ENCODE measurements at places on chromosomes 13 and 19. TPM values are rescaled to one million over a fixed set of nuclear protein-coding genes. Genes with fewer than 3 reads are reported as not detected.

GRCh38 chr19:397941-398706 lies 10.8 kb downstream of the C2CD4C start:
- peaks cover 2% of the 10 kb centered on the region for H3K4me1 ChIP-seq
- H3K27me3 ChIP-seq: no peaks in the 10 kb centered on the region
- no peak overlapping the region for H3K27ac ChIP-seq
- no peak for DNase-seq

- H3K4me3 ChIP-seq: no peak overlapping the region
- H3K27ac ChIP-seq: no peak overlapping the region
- H3K27me3 ChIP-seq: no peaks in the 10 kb centered on the region
- peaks cover 34% of the 10 kb centered on the region for H3K36me3 ChIP-seq
- DNase-seq: no peak
- no peaks in the 10 kb centered on the region for H3K4me1 ChIP-seq
These were observed 33.6 kb downstream of the MTMR6 start for GRCh38 chr13:25253702-25254101.

- H3K36me3 ChIP-seq: no peaks in the 10 kb centered on the region
- no peak overlapping the region for H3K4me3 ChIP-seq
- no peak overlapping the region for H3K27ac ChIP-seq
- no peaks in the 10 kb centered on the region for H3K4me1 ChIP-seq
- DNase-seq: peak; percentile 79
- H3K27me3 ChIP-seq: peaks cover 4% of the 10 kb centered on the region
These were observed 8.3 kb upstream of the CRX start for GRCh38 chr19:47813304-47813994.

- peak overlapping the region; percentile 43 for H3K4me3 ChIP-seq
- H3K27ac ChIP-seq: peak overlapping the region; percentile 43
- peaks cover 14% of the 10 kb centered on the region for H3K4me1 ChIP-seq
- peak; percentile 84 for DNase-seq
- H3K36me3 ChIP-seq: no peaks in the 10 kb centered on the region
- H3K27me3 ChIP-seq: peaks cover 58% of the 10 kb centered on the region
These were observed 16.3 kb upstream of the TSPAN16 start for GRCh38 chr19:11279505-11280236.

GRCh38 chr13:61144834-61145593 lies 270.6 kb downstream of the PCDH20 start:
- no peak overlapping the region for H3K4me3 ChIP-seq
- H3K4me1 ChIP-seq: no peaks in the 10 kb centered on the region
- DNase-seq: no peak

DNA sequence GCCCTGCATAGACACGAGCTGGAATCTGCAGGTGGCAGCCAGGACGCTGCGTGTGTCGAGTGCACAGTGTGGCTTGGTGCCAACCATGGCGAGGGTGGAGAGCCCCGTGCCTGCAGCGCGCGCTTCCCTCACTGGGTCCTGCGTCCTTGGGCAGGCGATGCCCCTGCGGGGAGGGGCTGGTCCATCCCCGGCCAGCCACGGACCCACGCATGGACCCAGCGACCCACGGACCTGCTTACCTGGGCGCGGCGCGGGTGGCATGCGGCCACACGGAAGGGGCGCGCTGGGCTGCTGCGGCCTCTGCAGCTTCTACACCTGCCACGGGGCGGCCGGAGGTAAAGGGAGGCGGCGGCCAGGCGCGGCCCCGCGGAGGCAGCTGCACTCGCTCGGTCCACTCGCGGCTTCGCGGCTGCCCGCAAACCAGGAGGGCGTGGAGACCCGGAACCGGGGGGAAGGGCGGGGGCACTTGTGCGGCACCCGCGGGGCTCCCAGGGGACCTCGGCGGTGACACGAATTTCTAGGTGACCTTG lies 569 bp upstream of the MCF2L start:
- H3K27ac ChIP-seq: no peak overlapping the region

GRCh38 chr13:78997902-78998629 lies 339.1 kb upstream of the OBI1 start:
- H3K36me3 ChIP-seq: no peaks in the 10 kb centered on the region
- H3K4me3 ChIP-seq: no peak overlapping the region
- H3K27ac ChIP-seq: no peak overlapping the region
- DNase-seq: no peak
- H3K4me1 ChIP-seq: no peaks in the 10 kb centered on the region
- H3K27me3 ChIP-seq: peaks cover 9% of the 10 kb centered on the region

The LILRA5 gene
- not detected for total RNA-seq

DNA sequence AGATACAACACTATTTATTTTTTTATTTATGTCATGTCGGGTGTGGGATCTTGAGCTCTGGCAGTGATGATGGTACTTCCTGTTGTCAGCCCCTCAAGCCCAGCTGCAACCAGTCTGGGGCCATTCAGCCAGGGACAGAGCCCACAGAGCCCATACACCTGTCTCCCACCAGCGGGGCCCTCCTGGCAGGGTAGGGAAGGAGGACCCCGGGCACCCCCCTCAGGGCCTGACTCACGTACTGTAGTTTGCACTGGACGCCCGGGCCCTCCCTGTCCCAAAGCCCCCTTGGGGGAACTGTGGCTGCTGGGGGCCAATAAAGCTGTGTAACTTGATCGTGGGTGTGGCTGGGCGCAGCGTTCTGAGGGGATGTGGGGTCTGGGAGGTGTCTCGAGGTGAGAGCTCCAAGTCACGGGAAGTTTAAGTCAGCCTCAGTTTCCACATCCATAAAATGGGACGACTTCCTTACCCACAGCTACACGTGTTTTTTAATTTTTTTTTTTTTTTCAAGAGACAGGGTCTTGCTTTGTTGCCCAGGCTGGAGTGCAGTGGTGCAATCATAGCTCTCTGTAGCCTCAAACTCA lies 9.5 kb downstream of the ATG4D start:
- peak overlapping the region; percentile 96 for H3K27ac ChIP-seq
- H3K4me1 ChIP-seq: peaks cover 60% of the 10 kb centered on the region
- H3K27me3 ChIP-seq: no peaks in the 10 kb centered on the region
- H3K4me3 ChIP-seq: peak overlapping the region; percentile 70
- peaks cover 72% of the 10 kb centered on the region for H3K36me3 ChIP-seq

- peak overlapping the region; percentile 50 for H3K27ac ChIP-seq
- H3K36me3 ChIP-seq: peaks cover 31% of the 10 kb centered on the region
- no peak for DNase-seq
- no peak overlapping the region for H3K4me3 ChIP-seq
- H3K4me1 ChIP-seq: peaks cover 65% of the 10 kb centered on the region
These were observed 7.9 kb downstream of the UPF1 start for GRCh38 chr19:18839465-18840287.

- H3K27me3 ChIP-seq: peaks cover 1% of the 10 kb centered on the region
- no peak overlapping the region for H3K4me3 ChIP-seq
- no peak overlapping the region for H3K27ac ChIP-seq
- H3K36me3 ChIP-seq: peaks cover 17% of the 10 kb centered on the region
These were observed 290.1 kb downstream of the FOXO1 start for GRCh38 chr13:40376296-40376849.

- no peaks in the 10 kb centered on the region for H3K4me1 ChIP-seq
- no peaks in the 10 kb centered on the region for H3K36me3 ChIP-seq
- H3K4me3 ChIP-seq: no peak overlapping the region
- H3K27me3 ChIP-seq: no peaks in the 10 kb centered on the region
These were observed 103.3 kb downstream of the SPRY2 start for GRCh38 chr13:80237646-80238045.

GRCh38 chr13:79227418-79227817 lies 178.6 kb downstream of the RBM26 start:
- H3K4me3 ChIP-seq: no peak overlapping the region
- no peaks in the 10 kb centered on the region for H3K36me3 ChIP-seq
- peaks cover 23% of the 10 kb centered on the region for H3K27me3 ChIP-seq

The ZNF528 gene
- 19.5 TPM for total RNA-seq

- peaks cover 3% of the 10 kb centered on the region for H3K27me3 ChIP-seq
- no peak overlapping the region for H3K27ac ChIP-seq
- H3K4me1 ChIP-seq: peaks cover 12% of the 10 kb centered on the region
- no peak for DNase-seq
- no peaks in the 10 kb centered on the region for H3K36me3 ChIP-seq
These were observed 43.8 kb downstream of the DCT start for GRCh38 chr13:94435604-94436226.

The WASF3 gene
- total RNA-seq: 0.12 TPM

DNA sequence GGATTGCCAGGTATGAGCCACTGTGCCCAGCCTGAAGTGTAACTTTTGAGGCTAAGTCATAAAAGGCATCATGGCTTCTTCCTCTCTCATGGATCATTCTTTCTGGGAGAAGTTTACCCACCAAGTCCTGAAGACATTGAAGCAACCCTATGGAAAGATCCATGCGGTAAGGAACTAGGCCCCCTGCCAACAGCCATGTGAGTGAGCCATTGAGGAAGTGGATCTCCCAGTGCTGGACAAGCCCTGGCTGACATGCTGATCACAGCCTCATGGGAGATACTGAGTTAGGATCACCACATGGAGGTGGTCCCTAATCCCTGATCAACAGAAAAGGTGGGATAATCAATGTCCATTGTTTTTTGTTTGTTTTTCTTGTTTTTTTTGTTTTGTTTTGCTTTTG lies 3.3 kb upstream of the NUDT19 start:
- peaks cover 6% of the 10 kb centered on the region for H3K36me3 ChIP-seq
- no peak for DNase-seq
- H3K4me1 ChIP-seq: peaks cover 25% of the 10 kb centered on the region
- H3K27me3 ChIP-seq: no peaks in the 10 kb centered on the region
- no peak overlapping the region for H3K4me3 ChIP-seq

- no peaks in the 10 kb centered on the region for H3K36me3 ChIP-seq
- no peaks in the 10 kb centered on the region for H3K4me1 ChIP-seq
- peaks cover 4% of the 10 kb centered on the region for H3K27me3 ChIP-seq
- no peak for DNase-seq
- no peak overlapping the region for H3K27ac ChIP-seq
These were observed 32.6 kb upstream of the TCF3 start for GRCh38 chr19:1685046-1685445.

The RFPL4AL1 gene
- not detected for total RNA-seq

GRCh38 chr13:38334845-38335244 lies 14.8 kb upstream of the UFM1 start:
- H3K27ac ChIP-seq: no peak overlapping the region
- H3K4me3 ChIP-seq: no peak overlapping the region
- no peaks in the 10 kb centered on the region for H3K27me3 ChIP-seq
- H3K36me3 ChIP-seq: no peaks in the 10 kb centered on the region

DNA sequence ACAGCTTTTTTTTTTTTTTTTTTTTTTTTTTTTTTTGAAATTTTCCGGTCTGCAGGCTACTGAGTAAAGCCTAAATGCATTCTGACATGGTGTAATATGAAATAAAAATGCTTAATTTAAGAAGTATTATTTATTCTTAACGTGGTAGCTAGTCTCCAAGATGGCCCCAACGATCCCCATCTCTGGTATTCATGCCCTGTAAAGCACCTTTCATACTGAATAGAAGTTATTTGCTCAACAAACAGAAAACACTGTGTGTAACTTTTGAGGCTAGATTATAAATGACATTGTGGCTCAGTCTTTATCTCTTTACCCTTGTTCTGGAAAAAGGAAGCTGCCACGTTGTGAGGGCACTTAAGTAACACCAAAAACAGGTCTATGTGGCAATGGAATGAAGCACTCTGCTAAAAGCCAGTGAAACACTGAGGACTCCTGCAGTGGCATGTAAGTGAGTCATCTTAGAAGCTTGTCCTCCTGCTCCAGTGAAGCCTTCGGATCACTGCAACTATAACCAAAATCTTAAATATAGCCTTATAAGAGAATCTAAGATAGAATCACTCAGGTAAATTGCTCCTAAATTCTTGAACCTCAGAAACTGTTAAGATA lies 128.7 kb downstream of the UGGT2 start:
- H3K27me3 ChIP-seq: no peaks in the 10 kb centered on the region
- no peaks in the 10 kb centered on the region for H3K36me3 ChIP-seq
- no peak overlapping the region for H3K4me3 ChIP-seq
- no peak for DNase-seq
- no peaks in the 10 kb centered on the region for H3K4me1 ChIP-seq
- H3K27ac ChIP-seq: no peak overlapping the region

DNA sequence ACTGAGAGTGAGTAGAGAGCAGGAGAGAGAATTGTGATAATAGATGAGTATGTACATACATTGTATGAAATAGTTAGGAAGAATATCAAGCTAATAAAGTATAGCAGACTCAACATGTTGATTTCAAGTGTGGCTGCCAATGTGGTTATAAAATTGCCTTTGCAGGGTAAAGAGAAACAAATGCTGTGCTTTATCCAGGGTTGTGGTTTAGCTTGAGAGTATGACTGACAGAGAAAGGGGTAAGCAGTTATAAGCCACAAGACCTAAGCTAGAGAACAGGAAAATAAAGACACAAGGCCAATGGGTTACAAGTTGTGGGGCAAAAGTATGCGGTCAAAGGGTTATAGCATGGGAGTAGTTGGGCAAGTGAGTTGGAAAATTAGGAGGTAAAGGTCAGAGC lies 1217.5 kb downstream of the DIAPH3 start:
- no peaks in the 10 kb centered on the region for H3K27me3 ChIP-seq
- no peak overlapping the region for H3K27ac ChIP-seq
- no peak for DNase-seq

DNA sequence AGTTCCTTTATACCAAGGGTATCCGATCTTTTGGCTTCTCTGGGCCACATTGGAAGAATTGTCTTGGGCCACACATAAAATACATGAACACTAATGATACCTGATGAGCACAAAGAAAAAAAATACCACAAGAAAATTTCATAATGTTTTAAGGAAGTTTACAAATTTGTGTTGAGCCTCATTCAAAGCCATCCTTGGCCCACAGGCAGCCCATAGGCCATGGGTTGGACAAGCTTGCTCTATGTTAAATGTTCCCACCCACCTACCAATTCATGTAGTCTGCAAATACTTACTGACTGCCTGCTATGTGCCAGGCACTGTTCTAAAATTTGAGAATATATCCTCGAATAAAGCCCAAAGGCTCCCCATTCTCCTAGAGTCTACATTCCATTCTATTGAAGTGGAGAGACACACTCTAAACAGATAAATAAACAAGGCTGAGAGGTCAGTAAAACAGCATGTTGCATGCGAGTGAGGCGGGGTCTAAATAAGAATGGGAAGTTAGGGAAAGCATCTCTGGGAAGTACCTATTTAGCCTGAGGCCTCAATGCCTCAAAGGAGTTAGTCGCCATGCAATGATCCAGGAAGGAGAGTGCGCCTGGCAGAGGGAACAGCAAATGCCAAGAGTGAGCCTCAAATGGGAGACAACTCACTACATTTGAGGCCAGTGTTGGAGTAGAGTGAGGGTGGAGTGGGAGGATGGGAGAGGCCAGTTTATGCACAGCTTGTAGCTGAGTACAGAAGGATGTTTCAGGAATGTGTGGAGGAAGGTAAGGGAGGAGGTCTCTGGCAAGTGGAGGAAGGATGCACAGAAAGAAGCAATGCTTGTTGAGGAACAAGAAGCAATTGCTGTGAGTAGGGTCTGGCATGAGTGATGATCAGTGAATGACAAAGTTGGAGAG lies 52.5 kb upstream of the CLDN10 start:
- DNase-seq: no peak
- H3K4me3 ChIP-seq: no peak overlapping the region
- no peaks in the 10 kb centered on the region for H3K36me3 ChIP-seq
- no peaks in the 10 kb centered on the region for H3K4me1 ChIP-seq

The ADGRL1 gene
- total RNA-seq: 12.5 TPM

The ZNF420 gene
- 14.3 TPM for total RNA-seq

GRCh38 chr19:38952395-38953165 lies 21.8 kb downstream of the MRPS12 start:
- DNase-seq: peak; percentile 72
- peaks cover 15% of the 10 kb centered on the region for H3K4me1 ChIP-seq
- no peaks in the 10 kb centered on the region for H3K36me3 ChIP-seq
- no peak overlapping the region for H3K4me3 ChIP-seq

Data from activated CD4-positive, alpha-beta T cell treated with anti-CD3 and anti-CD28 coated beads, Interleukin-2, amount 10 ng/mL, durations not matched to agents 7 days and 5 days (primary cell).